ENCODE measurements at places on chromosomes 12 and 14.

GRCh38 chr14:74959596-74960180 lies 4.3 kb upstream of the PGF start:
- DNase-seq = no peak

DNA sequence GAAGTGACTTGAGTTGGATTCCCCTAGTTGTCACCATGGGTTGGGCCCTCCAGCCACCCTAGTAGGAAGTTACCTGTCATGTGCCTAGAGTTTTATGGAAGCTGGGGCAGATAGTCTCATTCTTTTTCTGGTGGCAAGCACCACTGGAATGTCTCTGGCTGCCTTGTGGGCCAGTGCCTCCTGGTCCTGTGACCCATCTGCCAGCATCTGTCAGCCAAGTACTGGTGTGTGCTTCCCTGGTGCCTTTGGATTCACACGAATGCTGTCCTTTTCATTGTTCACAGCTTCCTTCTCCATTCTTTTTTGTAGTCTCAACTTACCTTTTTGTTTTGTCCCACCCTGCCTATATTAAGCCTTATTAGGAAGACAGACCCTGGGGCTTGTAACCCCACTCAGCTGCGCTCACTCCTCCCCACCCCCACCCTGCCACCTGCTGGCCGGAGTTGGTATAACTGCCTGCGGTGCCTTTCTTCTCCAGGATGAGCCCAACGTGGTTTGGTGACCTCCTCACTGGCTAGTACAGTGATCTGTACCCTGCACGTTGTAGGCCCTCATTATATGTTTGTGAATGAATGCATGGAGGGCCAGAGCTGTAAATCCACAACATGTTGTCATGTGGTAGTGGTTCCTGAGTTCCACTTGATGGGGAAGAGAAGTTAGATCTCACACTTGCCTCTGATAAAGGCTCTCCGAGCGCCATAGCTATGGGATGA lies 125.7 kb downstream of the TSPAN9 start:
- peak; percentile 25 for DNase-seq

- DNase-seq = peak; percentile 62
Measured at GRCh38 chr12:53065975-53066931, 12.9 kb downstream of the SPRYD3 start.

- DNase-seq = peak; percentile 71
Measured at GRCh38 chr14:23694085-23694948, 58.2 kb downstream of the DHRS2 start.

DNA sequence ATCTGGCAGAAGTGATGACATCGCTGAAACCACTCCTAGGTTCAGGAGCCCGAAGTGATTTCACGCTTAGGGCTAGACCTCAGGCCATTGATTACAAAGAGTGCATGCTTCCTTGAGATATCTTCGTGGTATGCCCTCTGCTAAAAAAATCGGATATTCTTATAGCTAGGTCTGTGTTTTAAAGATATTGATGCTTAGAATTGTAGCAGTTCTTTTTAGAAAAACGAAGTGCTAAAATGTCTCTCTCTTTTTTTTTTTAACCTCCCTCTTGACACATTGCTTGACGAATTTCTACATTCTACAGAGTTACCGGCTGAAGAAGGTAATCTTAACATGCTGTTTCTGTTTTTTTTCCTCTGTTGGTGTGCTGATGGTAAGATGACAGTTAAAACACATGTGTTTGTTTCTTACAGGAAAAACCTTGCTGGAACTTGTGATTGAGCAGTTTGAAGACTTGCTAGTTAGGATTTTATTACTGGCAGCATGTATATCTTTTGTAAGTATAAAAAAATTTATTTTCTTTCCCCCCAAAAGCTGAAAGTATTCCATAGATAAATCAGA lies 1.3 kb downstream of the ATP2A2 start:
- DNase-seq = no peak

GRCh38 chr14:76391981-76392690 lies 16.2 kb downstream of the ESRRB start:
- DNase-seq = no peak

GRCh38 chr12:53500142-53500775 lies 824 bp upstream of the TARBP2 start:
- DNase-seq = peak; percentile 37
